ENCODE measurements at places on chromosomes 3 and 15.

- ATAC-seq, result no peak
Observed at GRCh38 chr3:170811515-170811914, 58.5 kb downstream of the RPL22L1 start.

GRCh38 chr3:173865900-173866498, 468.5 kb downstream of the NLGN1 start:
- ATAC-seq, result no peak

DNA sequence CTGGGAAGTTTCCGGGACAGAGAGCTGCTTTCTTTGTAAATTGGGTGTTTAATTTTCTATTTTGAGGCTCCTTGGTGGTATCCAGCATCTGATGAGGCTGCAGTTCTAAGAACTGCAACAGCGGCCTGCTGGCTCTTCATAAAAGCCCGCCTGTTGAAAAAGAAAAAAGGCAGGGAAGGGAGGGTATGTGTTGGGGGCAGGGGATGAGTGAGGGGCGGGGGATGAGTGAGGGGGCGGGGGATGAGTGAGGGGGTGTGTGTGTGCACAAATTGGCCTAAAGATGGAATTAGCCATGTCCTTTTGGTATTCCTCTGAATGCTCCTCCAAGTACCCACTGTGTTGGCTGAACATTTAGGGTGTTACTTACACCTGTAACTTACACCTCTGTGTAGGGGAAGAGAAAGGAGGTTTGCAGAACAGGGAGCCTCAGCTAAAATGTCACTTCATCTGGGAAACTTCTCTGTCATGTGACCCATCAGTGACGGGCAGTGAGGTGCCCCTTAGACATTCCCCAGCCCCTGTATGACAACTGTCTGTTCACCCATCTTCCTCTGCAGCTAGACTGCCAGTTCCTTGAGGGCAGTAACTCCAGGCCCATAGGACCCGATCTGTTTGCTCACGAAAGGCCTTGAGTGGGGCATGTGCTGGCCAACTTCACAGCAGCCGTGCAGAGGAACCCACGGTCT, 57.6 kb downstream of the LRIG1 start:
- no peak for ATAC-seq

DNA sequence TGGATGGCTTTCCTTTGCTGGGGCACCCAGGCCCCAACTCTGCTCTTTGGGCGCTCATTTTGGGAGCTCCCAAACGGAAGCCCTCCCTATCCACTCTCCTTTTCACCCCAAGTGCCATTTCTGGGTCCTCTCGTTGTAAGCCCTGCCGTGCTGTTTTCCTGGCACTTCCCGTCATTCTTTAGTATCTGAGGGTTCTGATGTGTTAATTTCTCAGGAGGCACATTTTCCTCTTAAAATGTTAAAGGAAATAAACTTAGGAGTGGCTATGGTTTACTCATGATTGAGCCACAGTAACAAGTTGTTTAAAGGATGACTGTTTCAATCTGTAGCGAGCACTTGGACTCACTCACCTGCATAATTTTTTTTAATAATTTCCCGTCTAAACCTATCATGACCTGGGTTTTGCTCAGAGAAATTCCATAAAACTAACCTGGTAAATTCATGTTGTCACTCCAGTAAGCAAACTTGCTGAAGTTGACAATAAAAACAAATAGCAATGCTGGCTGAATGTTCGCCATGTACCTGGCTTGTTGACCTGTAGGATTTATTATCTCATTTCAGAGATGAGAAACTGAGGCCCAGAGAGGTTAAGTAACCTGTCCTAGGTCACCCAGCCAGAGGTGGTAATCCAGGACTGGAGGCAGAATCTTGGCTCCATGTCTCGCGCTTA, 10.6 kb downstream of the ALDH1A3 start:
- no peak for ATAC-seq

- ATAC-seq, result no peak
Observed at GRCh38 chr3:58575971-58576652, 1.1 kb downstream of the FAM107A start.

DNA sequence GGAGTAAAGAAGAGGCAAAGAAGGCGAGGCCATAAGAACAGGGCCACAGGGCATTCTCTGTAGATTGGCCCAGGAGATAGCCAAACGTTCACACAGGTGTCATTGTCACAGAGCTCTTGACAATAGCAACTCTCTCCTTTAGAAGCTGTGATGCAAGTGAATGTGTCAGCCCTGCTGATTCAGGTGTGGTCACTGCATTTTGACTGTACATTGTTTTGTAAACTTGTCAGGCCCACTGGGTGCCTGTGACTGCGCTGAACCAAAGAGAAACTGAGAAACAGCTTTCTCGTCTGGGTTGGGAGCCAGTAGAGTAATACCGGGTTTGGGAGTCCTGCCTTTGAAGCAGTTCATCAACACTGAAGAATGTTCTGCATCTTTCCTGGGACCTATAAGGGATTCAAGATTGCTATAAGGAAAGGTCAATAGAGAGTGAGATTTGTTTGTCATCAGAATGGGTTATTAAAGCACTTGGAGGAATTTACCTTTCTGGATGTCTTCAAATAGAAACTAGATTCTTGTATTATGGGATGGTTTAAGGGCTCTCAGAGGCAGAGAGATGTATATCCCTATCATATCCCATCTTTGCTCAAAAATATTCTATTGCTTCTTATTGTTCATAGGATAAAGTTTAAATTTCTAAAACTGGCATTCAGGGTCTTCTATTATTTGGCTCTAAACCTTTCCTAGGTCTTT, 45.4 kb downstream of the TMEM45A start:
- peak; percentile 93 for ATAC-seq

GRCh38 chr3:197399486-197399885, 101.1 kb upstream of the DLG1 start:
- no peak for ATAC-seq

DNA sequence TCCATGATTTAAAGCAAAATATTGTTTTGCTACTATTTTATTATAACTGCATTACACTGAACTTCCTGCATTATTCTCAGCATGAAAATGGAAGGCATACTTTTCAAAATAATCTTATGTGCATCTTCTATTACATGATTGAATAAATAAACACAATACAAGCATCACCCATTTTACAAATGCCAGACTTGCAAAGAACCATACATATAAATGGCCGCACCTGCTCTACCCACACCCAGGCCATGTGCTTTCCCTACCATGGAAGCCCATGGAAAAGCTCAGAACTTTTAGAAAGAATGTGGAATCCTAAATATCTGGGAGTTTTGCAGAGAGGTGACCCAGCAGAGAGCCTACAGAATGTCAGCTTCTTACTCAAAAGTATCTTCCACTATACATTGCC, 127.2 kb downstream of the SHOX2 start:
- ATAC-seq, result no peak

- ATAC-seq, result no peak
Observed at GRCh38 chr3:53809764-53810400, 36.3 kb downstream of the CHDH start.

DNA sequence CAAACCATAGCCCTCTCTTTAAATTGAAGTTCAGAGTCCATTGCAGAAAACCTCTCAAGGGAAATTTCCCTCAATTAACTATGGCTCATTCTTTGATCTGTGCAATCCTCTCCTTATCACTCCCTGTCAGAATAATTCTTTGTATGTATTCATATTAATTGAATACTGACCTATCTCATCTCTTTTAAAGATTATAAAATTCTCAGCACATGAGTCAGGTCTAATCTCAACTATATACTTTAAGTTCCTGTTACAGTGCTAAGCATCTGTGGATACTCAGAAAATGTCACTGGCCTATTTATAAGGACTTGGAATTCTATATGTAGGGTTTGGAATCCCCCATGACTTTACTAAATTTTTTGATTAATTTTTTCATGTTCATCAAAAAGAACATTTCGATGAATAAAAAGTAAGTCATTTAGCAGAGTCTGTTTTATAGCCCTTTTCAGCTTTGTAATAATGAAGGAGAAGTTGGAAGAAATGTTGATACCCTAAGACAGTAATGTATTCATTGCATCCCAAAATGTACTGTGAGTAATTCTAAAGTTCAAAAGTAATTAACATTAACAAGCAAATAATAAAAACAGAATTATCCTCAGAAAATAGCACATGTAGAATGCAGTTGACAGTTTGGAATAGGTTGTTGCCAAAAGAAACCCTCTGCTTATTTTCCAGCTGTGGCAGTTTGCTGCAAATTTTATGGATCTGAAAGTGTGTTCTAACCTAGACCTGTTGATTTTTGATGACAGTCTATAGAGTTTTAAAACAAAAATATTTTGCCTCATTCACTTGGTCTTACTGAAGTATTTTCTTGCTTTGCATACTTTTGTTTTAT, 503.4 kb upstream of the CBLB start:
- ATAC-seq, result no peak

DNA sequence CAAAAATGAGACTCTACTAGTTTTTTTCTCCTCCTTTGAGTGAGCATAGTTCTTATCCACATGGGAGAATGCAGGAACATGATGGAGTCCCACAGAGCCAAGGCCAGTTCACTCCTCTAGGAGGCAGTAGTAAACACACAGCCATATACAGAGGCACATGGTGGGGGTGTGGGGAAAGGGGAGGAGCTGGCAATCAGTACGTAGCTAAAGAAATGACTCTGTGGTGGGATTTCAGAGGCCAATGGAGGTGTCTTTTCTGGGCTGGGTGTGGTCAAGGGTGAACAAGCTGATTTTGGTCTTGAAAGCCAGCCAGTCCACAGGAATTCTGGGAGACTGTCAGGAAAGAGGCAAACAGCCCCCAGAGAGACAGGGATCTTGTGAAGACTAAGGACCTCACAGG, 6.6 kb upstream of the RAB11A start:
- ATAC-seq, result peak; percentile 98

All from activated T-helper 17 cell treated with anti-CD3 and anti-CD28 coated beads, Interleukin-2, amount 50 U/mL, for 72 hours (primary cell).